HFFc6 (cell line): ENCODE measurements at places on chromosomes 1 and 21.

GRCh38 chr1:84724128-84724860, 34.0 kb upstream of the SSX2IP start:
- peaks cover 86% of the 10 kb centered on the region for H3K4me1 ChIP-seq
- H3K36me3 ChIP-seq, result no peaks in the 10 kb centered on the region; the same call in 1 of the 2 replicates
- H3K27me3 ChIP-seq, result no peaks in the 10 kb centered on the region
- no peak overlapping the region for H3K4me3 ChIP-seq

GRCh38 chr1:204003536-204003935, 69.4 kb upstream of the SOX13 start:
- H3K27me3 ChIP-seq, result peaks cover 21% of the 10 kb centered on the region
- peaks cover 20% of the 10 kb centered on the region for H3K4me1 ChIP-seq
- no peak overlapping the region for H3K27ac ChIP-seq
- H3K4me3 ChIP-seq, result no peak overlapping the region
- no peak for DNase-seq
- H3K36me3 ChIP-seq, result peaks cover 5% of the 10 kb centered on the region; the same call in 1 of the 2 replicates

DNA sequence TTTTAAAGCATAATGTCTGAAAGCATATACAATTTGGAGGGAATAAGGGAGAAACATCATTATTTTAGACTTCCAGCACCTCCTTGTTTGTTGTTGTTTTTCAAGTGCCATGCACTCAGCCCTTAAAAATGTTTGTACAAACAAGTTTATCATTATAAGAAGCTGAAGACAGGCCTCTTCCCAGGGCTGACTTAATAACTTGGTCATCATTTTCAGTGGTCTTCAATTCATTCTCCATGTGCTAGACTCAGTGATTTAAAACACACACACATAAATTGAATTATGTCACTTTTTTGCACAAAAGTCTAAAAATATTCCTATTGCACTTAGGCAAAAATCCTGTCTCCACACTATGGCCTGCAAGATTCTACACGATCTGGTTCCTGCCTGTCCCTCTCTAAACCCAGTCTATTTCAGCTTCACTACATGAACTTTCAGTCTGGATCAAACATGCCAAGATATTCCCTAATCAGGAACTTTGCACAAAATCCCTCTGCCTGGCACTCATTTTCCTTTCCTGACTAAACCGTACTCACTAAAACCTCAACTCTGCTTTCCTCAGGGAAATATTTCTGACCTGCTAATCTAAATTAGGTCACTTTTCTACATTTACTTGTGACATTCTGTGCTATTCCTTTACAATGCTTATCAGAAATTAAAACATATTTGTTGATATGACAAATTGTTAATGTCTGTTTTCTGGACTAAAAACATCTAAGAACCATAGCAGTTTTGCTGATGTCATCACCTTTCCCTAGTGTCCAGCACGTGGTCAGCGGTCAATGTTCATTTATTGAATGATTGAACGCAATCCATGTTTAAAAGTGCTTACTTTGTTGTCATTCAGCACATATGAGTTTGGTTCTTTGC, 14.8 kb upstream of the GBP5 start:
- H3K27me3 ChIP-seq, result no peaks in the 10 kb centered on the region
- no peak for DNase-seq
- no peaks in the 10 kb centered on the region for H3K4me1 ChIP-seq
- no peaks in the 10 kb centered on the region for H3K36me3 ChIP-seq

GRCh38 chr1:1971017-1971416, 32.6 kb downstream of the CFAP74 start:
- peaks cover 5% of the 10 kb centered on the region for H3K36me3 ChIP-seq
- H3K27me3 ChIP-seq, result peaks cover 22% of the 10 kb centered on the region
- no peaks in the 10 kb centered on the region for H3K4me1 ChIP-seq
- H3K4me3 ChIP-seq, result no peak overlapping the region
- H3K27ac ChIP-seq, result no peak overlapping the region

DNA sequence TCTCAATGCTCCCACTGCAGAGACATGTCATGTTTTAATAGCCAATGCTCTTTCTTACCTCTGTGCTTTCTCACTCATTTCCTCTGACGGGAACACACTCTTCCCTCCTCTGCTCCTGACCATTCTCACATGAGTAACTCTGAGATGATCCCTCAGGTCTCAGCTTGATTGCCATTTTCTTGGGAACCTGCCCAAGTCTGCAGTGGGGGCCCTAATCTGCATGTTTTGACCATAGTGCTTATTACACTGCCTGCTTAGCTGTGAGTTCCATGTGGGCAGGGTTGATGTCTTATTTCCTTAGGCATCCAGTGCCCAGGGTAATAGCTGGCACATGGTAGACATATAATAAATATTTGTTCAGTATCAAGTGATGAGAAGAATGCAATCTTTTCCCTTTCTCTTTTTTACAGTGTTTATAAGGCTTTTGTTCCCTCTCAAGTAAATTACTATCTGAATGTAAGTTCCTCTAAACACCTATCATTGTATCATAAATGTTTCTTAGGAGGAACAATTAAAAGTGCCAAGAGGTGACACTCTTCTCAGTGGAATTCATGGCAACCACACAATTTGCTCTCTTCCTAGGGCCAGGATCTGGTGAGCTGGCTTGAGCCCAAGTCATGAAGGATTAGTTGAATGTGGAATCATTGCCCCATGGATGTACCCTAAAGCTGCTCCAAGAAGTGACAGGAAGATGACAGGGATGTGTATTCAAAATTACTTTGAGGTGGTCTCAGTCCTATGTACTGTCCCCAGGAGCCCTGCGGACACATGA, 485.4 kb upstream of the USP24 start:
- H3K27ac ChIP-seq, result peak overlapping the region; percentile 61
- H3K27me3 ChIP-seq, result peaks cover 1% of the 10 kb centered on the region
- peaks cover 5% of the 10 kb centered on the region; the same call in 1 of the 2 replicates for H3K36me3 ChIP-seq
- H3K4me3 ChIP-seq, result no peak overlapping the region
- peak; percentile 29 for DNase-seq

GRCh38 chr1:15923241-15923640, 52.7 kb downstream of the ZBTB17 start:
- H3K27me3 ChIP-seq, result peaks cover 1% of the 10 kb centered on the region; the same call in 1 of the 2 replicates
- H3K27ac ChIP-seq, result peak overlapping the region; percentile 36; the same call in 1 of the 2 replicates
- H3K36me3 ChIP-seq, result peaks cover 33% of the 10 kb centered on the region
- no peak overlapping the region for H3K4me3 ChIP-seq
- peak; percentile 26 for DNase-seq
- peaks cover 41% of the 10 kb centered on the region for H3K4me1 ChIP-seq

DNA sequence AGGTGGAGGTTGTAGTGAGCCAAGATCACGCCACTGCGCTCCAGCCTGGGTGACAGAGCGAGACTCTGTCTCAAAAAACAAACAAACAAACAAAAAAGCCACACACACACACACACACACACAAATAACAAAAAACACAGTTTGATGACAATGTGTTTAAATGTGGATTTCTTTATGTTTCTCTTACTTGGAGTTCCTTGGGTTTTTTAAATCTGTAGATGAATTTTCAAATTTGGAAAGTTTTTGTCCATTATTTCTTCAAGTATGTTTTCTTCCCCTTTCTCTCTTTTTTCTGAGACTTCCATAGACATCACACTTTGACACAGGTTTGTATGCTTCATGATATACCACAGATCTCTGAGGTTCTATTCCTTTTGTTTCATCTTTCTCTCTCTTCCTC, 12.1 kb upstream of the PPIE start:
- peaks cover 38% of the 10 kb centered on the region for H3K27me3 ChIP-seq
- no peaks in the 10 kb centered on the region for H3K4me1 ChIP-seq
- no peaks in the 10 kb centered on the region for H3K36me3 ChIP-seq
- H3K27ac ChIP-seq, result no peak overlapping the region

DNA sequence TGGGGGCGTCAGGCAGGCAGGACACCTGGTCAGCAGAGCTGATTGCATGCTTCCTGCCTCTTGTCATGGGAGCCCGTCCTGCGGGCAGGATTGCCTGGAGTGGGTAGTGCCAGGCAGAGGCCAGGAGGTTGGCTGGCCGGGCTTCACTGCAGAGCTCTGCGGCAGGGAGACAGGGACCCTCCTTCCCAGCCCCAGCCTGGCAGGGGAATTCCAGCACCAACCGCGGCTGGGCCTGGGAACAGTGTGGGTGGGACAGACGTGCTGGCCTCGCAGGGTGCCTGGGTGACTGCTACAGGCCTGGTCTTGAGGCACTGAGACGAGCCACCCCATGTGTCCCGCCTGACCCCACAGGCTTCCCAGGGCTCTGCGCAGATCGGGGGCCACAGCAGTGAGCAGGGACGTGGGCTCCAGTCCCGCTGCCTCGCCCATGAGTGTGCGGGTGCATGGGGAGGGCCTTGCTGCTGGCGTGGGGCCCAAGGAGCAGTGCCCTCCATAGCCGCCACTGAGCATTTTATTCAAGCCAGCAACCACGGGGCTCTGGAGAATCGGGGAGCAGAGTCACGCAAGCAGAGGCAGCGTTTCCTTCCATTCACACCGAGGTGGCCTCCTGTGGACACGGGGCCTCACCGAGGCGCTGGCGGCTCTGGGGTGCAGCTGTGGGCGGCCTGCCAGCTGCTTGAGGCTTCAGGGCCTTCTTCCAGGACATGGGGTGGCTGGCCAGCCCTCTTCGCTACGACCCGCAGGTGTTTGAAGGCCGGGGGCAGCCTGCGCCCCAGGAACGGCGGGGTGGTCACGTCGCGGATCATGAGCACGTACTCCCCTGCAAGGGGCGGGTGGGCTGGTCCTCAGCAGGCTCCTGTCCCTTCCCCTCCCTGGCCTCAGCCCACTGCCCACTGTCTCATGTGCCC, 70.3 kb downstream of the MORN1 start:
- H3K4me3 ChIP-seq, result no peak overlapping the region
- H3K27me3 ChIP-seq, result peaks cover 6% of the 10 kb centered on the region
- peaks cover 6% of the 10 kb centered on the region; the same call in 1 of the 2 replicates for H3K4me1 ChIP-seq

GRCh38 chr1:37765916-37766664, 1.2 kb upstream of the EPHA10 start:
- H3K27me3 ChIP-seq, result peaks cover 32% of the 10 kb centered on the region
- DNase-seq, result no peak
- H3K27ac ChIP-seq, result no peak overlapping the region
- 0 out of 2 replicates have a peak, but pooled peaks cover 5% of the 10 kb centered on the region for H3K4me1 ChIP-seq

DNA sequence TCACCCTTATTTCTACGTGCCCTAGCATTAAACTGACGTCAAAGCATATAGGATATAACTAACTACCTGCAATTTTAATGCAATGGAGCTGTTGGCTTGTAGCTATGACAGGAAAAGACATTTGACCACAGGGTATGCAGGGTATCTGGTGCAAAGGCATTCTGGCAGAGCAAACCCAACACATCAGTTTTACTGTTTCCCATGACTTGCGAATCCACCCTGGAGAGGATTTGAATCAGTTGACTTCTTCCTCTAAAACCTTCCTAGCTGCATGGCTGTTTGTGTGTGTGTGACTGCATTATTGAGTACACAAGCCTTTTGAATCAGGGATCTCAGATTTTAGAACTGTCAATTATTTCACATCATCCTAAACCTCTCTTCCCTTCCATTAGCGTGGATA, 41.7 kb upstream of the SYT14 start:
- no peaks in the 10 kb centered on the region for H3K27me3 ChIP-seq
- H3K4me3 ChIP-seq, result peak overlapping the region; percentile 42
- DNase-seq, result no peak
- peak overlapping the region; percentile 93 for H3K27ac ChIP-seq

GRCh38 chr1:222247811-222248310, 300.0 kb downstream of the HHIPL2 start:
- no peaks in the 10 kb centered on the region for H3K36me3 ChIP-seq
- H3K4me1 ChIP-seq, result peaks cover 4% of the 10 kb centered on the region
- H3K4me3 ChIP-seq, result no peak overlapping the region
- DNase-seq, result no peak

DNA sequence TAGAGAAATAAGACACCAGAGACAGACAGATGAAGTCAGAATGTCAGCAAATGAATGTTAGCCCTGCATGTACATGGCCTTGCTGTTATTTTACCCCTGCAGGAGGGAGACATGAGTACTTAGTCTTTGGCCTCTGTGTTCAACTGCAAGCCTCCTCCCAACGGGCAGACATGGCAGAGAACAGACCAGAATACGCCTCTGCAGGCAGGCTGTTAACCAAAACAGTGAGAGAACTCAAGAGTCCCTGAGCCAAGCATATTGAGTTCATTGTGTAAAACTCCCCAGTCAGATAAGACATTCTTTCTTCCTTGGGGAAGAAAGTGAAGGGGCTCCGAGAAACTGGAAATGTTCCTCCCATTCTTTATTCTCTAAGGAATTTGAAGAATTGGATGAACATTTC, 150.9 kb downstream of the PHTF1 start:
- no peaks in the 10 kb centered on the region for H3K4me1 ChIP-seq
- H3K4me3 ChIP-seq, result no peak overlapping the region
- DNase-seq, result no peak
- H3K36me3 ChIP-seq, result peaks cover 11% of the 10 kb centered on the region; the same call in 1 of the 2 replicates
- H3K27me3 ChIP-seq, result no peaks in the 10 kb centered on the region

DNA sequence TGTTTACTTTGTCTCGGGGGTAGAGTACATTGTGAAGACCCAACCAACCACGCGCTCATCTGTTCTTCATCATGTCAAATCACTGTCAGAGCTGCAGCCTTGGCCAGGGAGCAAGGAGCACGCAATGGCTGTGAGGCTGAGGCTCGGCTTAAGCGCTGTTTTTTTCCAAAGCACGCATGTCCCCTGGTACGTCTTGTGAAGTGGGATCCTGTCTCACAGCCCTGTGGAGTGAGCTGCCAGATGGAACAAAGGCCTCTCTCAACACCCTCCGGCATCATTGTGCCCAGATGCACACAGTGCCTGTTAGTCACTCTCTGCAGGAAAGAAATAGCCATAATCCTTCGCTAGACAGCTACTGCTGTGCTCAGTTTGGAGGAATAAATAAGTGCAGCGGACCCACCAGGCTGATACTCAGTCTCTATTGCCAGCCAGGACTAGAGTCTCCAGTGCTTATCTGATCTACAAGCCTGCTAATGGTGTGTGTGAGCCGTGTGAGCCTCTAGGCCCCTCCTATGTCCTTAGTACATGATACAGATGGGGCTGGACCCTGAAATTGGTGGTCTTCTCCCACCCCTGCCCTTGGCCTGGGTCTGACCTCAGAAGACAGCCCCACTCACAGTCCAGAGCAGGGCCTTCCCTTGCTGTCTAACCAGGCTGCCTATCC, 91.3 kb upstream of the COA6 start:
- DNase-seq, result no peak
- no peaks in the 10 kb centered on the region for H3K36me3 ChIP-seq
- H3K4me1 ChIP-seq, result no peaks in the 10 kb centered on the region

GRCh38 chr1:115951560-115951959, 24.8 kb upstream of the SLC22A15 start:
- H3K27me3 ChIP-seq, result peaks cover 22% of the 10 kb centered on the region
- H3K4me1 ChIP-seq, result peaks cover 12% of the 10 kb centered on the region
- H3K27ac ChIP-seq, result no peak overlapping the region
- H3K36me3 ChIP-seq, result no peaks in the 10 kb centered on the region
- DNase-seq, result no peak

- H3K36me3 ChIP-seq, result no peaks in the 10 kb centered on the region
- no peaks in the 10 kb centered on the region for H3K4me1 ChIP-seq
- H3K4me3 ChIP-seq, result no peak overlapping the region
- H3K27ac ChIP-seq, result no peak overlapping the region
- peaks cover 10% of the 10 kb centered on the region for H3K27me3 ChIP-seq
- no peak for DNase-seq
Measured at GRCh38 chr1:243902100-243902499, 52.1 kb upstream of the AKT3 start.
